Chondrocyte (in vitro differentiated cells): ENCODE measurements at places on chromosomes 12 and 14.

GRCh38 chr14:89773151-89773550 is 181.4 kb downstream of the EFCAB11 start:
- no peak for DNase-seq

- no peak for DNase-seq
Measured at GRCh38 chr12:100404769-100405407, 48.0 kb downstream of the SLC17A8 start.

DNA sequence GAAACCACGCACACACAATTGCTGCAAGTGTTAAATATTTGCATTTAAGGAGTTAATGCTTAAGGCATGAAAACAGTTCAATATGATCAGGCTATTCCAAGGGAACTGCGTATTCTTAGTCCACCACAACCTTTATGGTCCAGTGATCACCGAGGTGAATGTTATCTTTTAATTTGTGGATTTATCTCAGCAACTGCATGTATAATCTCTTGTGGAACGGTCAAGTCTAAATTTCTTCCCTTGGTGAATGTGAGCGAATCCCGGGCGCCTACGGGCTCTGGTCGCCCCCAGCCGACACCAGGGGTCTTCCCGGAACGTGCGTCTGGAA is 999 bp upstream of the AK7 start:
- DNase-seq, result no peak

DNA sequence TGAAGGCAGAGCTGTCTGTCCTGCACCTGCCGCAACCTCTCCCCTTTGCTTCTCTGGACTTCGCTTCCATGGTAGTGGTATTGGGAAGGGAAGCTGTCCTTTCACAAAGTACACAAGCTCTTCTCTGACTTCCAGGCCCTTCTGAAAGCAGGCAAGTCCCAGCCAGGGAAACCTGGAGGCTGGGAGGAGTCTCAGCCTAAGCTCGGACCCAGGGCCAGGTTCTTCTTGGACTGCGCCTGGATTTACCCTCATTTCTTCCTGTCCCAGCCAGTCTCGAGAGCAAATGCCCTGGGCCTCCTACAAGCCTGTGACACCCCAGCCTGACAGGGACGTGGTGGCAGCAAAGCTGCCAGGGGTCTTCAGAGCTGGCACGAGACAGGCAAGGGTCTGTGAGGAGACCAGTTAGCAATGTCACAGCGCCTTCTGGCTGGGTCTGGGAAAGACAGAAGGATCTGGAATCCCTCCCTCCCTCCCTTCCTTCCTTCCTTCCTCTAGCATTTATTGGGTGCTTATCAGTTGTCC is 22.4 kb downstream of the ISCA2 start:
- DNase-seq, result peak; percentile 67
